ENCODE measurements at places on chromosomes 3 and 15.
A peak's percentile ranks its signal among the peaks of the same experiment; 100 is the strongest.

DNA sequence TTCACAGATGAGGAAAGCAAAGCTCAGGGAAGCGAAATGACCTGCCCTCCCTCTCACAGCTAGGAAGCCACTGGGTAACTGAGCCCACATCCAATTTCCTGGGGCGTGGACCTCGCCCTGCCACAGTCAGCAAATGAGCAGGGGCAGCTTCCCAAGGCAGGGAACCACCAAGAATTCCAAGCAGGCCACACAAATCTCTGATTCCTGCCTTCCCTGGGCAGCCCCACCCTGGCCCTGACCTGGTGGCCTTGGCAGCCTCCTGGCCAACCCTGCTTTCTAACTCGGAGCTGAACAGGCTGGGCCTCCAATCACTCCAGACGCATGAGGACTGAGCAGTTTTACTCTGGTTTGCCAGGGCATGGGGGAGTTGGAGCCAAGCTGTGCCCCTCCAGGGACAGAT is 203.7 kb upstream of the TLE3 start:
- DNase-seq = no peak

- DNase-seq = no peak
Observed at GRCh38 chr3:64467255-64467944, 220.4 kb downstream of the ADAMTS9 start.

DNA sequence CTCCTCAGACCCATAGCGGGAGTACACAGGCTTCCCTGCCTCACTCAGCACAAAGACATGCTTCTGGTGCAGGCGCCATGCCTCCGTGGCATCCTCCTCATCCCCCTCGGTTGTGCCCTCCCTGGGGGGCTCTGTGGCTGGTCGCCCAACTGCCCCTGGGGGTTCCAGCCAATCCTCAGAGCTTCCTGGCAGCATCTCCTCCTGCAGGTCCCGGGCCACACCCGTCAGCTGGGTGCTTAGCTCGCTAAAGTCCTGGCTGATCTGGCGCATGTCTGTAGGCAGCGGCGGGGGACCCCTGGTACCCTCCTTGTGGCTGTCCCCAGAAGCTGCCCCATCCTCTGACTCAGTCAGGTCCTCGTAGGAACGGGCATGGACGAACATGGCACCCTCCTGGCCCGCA is 7.9 kb upstream of the MST1R start:
- no peak for DNase-seq

GRCh38 chr3:68958932-68959331 is 26.6 kb upstream of the TAFA4 start:
- DNase-seq = no peak

- no peak for DNase-seq
Observed at GRCh38 chr3:47318916-47319315, 36.2 kb downstream of the KLHL18 start.

DNA sequence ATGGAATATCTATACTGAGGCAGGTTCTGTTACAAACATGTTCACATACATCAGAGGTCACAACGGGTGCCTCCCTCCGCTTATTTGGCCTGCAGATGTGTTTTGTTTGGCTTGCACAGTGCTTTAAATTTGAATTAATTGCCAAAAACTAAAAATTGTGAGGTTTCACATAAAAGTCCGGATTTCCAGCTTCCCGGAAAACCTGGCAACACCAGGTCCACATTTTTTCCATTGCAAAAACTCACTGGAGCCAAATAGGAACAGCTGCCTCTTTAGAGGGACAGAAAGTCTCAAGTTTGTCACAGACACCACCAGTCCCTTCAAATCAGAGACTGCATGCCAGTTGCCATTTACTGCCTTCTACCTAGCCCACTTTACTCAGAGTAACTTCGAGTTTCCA is 205.9 kb upstream of the MDFIC2 start:
- DNase-seq = no peak

GRCh38 chr3:106425026-106425425 is 556.2 kb upstream of the CBLB start:
- no peak for DNase-seq

DNA sequence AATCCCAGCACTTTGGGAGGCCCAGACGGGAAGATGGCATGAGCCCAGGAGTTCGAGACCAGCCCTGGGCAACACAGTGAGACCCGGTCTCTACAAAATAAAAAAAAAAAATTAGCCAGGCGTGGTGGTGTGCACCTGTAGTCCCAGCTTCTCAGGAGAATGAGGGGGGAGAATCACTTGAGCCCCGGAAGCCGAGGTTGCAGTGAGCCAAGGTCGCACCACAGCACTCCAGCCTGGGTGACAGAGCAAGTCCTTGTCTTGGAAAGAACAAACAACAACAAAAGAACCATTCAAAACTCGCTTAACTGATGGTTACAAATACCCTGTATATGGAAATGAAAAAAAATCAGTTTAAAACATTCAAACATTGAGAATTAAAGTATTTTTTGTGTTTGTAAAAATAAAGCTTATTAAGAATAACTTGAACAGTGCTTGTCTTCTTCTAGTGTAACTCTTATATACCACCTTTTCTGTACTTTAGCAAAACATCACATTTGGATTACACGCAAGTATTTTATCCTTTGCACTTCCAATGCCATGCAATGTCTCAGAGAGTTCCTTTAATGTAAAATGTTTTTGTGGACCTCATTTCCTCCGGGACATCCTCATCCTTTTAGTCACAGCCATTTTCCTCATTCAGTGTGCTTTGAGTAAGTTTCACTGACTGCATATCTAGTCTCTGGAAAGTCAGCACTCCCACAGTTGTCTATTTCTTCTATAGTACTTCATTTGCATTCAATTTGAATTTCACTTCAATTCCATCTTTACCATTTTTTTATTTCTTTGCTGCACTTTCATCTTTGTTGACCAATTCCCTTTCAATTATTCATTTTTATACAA is 113.0 kb upstream of the GOLGA8J start:
- DNase-seq = no peak

DNA sequence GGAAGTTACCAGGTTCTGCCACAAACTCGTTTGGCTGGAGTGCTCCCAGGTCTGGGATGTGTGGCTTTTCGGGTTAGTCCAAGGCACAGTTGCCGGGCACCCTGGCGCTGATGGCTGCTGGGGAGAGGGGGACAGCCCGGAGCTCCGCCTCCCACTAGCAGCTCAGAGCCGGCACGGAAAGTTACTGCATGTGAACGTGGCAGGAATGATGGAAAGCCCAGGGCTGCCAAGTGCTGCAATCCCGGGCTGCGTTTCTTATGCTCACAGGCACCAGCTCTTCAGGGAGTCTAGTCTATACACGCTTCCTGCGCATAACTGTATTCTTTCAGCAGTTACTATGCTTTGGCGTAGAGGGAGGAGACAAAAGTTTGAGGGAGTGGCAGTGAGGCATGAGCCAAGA is 141.8 kb upstream of the ICE2 start:
- no peak for DNase-seq

GRCh38 chr3:124653071-124653796 is 77.0 kb upstream of the UMPS start:
- DNase-seq = no peak

DNA sequence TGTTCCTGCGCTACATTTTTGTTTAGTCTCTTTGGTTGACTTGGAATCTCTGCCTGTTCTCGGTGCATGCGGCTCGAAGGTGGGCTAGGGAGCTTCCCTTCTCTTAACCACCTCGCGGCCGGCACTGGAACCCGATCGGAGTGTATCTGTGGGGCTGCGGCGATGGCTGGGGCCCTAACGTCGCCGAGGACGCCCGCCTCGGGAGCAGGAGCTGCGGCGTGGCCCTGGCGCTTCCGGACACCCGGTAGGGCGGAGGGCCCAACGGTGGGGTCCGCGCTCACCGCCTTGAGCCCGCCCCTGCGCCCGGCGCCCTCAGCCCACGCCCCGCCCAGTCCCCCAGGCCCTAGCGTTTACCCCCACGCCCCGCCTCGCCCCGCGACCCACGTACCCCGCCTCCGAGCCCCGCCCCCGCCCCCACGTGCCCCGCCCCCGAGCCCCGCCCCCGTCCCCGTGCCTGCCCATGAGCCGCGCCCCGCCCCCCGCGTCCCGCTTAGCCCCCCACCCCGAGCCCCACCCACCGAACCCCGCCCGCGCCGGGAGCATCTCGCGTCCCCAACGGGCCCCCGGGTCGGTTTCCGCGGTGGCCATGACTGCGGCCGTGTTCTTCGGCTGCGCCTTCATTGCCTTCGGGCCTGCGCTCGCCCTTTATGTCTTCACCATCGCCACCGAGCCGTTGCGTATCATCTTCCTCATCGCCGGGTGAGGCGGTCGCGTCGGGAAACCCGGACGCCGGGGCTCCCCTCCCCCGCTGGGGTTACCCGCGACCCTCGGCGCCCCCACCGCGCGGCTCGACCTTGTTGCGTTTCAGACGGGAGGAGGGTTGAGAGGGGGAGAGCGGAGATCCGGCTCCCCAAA is at the start of gene APH1B:
Gene APH1B (plus strand): TSS at position 568 of the 855 bp plus-strand sequence. CDS start 19 bp downstream, at position 587.
- peak; percentile 96 for DNase-seq

DNA sequence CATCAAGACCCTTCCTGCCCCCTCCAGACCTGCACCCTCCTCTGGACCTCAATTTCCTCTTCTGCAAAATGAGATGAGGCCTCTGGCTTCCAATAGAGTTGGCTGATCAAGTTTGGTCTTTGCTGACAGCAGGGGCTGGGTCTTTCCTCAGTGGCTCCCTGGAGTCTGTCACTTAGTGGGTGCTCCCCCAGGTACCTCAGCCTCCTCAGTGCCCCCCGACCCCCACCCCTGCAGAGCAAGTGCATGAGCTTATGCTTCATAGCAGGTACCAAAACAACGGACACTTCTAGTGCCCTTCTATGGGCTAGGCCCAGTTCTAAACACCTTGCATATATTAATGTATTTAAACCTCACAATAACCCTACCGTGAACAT is 6.9 kb upstream of the PLXND1 start:
- peak; percentile 48 for DNase-seq

DNA sequence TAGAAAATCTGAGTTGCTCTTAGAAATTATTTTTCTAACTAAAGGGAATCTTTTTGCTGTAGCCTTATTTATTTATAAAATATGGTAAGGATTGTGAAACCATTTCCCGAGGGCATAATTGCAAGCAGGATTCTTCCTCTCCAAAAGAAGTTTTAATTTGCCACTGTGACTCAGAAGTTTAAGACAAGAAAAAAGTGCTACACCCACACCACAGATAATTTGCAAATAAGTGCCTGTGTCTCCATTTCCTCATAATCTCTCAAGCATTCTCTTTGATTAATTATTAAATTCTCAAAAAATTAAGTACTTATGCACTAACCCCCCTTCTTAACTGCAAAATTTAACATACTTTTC is 43.6 kb downstream of the RASA2 start:
- DNase-seq = peak; percentile 30

GRCh38 chr3:176590722-176591121 is 606.6 kb downstream of the TBL1XR1 start:
- no peak for DNase-seq

GRCh38 chr3:88984256-88984655 is 123.2 kb upstream of the EPHA3 start:
- no peak for DNase-seq
